ENCODE measurements at places on chromosomes 3 and 15. TPM values are rescaled to one million over a fixed set of nuclear protein-coding genes. Genes with fewer than 3 reads are reported as not detected.

The ISLR2 gene
- total RNA-seq: 2.6 TPM

The CD86 gene
- total RNA-seq: 3.6 TPM

GRCh38 chr3:42790714-42791229 lies 13.5 kb downstream of the HIGD1A start:
- DNase-seq: no peak

The SSUH2 gene
- total RNA-seq: 1.1 TPM
